ENCODE measurements at places on chromosomes 2 and 18.

DNA sequence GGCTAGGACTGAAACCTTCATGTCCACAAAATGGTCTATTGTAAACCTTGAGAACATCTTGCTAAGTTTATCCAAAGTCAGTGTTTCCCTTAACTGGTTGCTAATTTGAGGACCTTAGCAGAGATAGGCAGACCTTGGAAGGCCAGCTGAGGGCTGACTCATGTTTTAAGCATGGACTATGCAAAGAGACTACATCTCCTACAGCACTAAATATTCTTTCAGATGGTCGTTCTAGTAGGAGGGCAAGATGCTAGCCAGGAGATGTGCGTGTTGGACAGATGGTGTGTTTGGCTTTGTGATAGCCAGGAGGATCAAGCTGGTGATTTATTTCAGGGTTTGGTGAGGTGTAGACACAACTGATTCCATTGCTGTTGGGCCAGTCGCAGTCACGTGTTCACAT lies 75.8 kb downstream of the NRP2 start:
- no peak for DNase-seq

- DNase-seq = no peak
Measured at GRCh38 chr2:121375621-121376159, 90.7 kb upstream of the TFCP2L1 start.

DNA sequence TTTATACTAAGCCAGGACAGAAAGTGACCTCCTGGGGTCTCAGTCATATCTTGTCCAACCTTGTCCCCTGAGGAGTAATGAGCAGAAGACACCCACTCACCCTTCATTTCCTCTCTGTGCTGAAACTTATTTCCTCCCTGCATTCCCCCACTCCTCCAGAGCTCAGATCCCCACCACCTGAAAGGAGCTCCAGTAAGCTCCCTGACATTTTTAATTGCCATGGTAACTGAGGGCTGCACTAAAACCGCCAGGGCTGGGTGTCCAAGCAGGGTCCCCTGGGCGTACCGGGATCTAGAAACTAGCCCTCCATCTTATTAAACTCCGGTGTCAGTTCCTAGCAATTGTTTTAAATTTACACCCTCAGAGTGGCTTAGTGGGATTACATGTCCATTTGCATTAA lies 393.3 kb upstream of the HNRNPA3 start:
- no peak for DNase-seq

GRCh38 chr2:112204411-112204810 lies 50.4 kb downstream of the ZC3H8 start:
- no peak for DNase-seq
